ENCODE measurements at places on chromosomes 1 and 21.
A peak's percentile ranks its signal among the peaks of the same experiment; 100 is the strongest.

GRCh38 chr1:220013497-220013896 lies 32.8 kb downstream of the EPRS1 start:
- no peak for DNase-seq

- DNase-seq, result no peak
Measured at GRCh38 chr1:228838717-228839500, 103.6 kb downstream of the RHOU start.

GRCh38 chr1:15258833-15259621 lies 12.0 kb downstream of the FHAD1 start:
- DNase-seq, result no peak

- DNase-seq, result no peak
Measured at GRCh38 chr1:41345434-41346075, 15.7 kb upstream of the FOXO6 start.

- DNase-seq, result no peak
Measured at GRCh38 chr1:112516141-112516540, 7.4 kb downstream of the WNT2B start.

- DNase-seq, result no peak
Measured at GRCh38 chr21:39715804-39716397, 29.1 kb upstream of the IGSF5 start.

DNA sequence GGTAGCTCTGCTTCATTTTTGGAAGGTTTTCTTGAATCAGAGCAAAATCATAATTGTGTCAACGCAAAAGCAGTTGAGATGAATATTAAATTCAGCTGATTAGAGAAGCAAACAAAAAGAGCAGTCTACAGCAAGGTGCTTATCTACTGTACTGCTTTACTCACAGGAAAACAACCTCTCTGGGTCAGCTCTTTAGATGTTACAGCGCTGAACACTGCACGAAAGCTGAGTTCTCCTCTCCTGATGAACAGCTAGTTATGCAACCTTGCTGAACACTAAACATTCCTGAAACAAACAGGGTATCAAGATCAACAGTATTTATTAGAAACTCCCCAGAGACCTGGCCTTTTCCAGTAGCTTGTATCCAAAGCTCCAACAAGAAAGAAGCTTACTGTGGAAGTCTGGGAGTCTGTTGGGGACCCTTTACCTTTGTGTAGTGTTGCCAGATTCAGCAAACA lies 41.3 kb downstream of the TBCE start:
- no peak for DNase-seq

- DNase-seq, result peak; percentile 65
Measured at GRCh38 chr1:31798433-31799195, 17.2 kb downstream of the SPOCD1 start.

- DNase-seq, result peak; percentile 61
Measured at GRCh38 chr1:2593251-2593878, 6.8 kb downstream of the PRXL2B start.

- DNase-seq, result peak; percentile 51
Measured at GRCh38 chr21:44441581-44442265, 13.6 kb upstream of the LRRC3 start.

DNA sequence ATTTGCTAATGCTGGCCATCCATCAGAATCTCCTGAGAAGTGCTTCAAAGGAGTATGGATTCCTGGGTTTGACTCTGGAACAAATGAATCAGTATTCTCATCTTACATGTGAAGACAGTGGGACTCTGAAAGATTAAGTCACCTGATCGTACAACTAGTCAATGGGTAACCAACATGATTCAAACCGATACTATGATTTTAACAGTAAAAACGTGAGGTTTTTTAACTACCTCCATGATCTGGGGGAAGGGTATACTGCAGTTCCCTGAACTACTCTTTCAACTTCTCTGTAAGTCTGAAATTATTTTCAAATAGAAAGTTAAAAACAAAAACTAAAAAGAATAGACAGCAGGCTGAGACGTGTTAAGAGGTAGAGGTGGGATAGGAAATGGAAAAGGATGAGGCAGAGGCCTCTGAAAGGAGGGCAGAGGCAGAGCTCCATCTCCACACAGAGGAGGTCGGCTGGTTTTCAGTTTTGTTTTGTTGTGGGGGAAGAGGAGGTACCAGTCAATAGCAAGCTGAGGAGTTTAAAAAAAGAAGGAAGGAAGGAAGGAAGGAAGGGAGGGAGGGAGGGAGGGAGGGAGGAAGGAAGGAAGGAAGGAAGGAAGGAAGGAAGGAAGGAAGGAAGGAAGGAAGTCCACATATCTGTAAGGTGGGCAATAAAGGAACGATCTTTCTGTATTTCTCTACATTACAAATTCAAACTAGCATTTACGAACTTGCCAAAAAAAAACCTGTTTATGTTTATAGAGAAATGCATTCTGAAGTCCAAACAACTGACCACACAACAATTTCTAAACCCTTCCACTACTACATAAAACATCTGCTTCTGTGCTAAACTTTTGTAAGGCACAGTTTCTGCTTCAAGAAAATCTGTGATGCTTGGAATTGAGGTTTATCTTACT lies 213.1 kb downstream of the RERE start:
- no peak for DNase-seq

- DNase-seq, result no peak
Measured at GRCh38 chr1:43021547-43022474, 63.1 kb upstream of the SLC2A1 start.

DNA sequence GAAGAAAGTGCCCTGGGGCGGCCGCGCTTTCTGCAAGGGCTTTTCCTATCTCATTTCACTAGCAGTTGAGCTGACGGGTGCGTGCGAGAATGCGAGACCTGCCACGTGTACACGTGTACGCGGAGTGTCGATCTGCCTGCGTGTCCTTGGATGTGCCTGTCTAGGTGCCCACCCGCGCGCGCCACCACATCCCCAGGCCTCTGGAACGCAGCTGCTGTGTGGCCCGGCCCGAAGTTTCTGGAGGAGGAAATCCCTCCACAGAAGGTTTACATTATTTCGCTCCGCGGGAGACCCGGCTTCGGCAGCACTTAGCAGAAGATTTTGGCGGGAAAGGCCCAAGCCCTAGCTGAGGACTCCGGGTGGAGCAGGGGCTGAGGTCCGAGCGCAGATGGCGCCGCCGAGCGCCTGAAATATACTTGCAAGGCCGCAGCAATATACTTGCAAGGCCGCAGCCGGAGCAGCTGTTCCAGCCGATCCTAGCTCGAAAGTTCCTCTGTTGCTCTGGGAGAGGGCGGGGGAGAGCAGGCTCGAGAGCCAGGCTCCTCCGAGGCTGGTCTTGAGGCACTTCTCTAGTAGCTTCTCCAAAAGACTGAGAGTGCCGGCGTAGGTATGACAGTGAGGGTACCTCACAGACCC lies 3.9 kb downstream of the TBX15 start:
- peak; percentile 81 for DNase-seq

DNA sequence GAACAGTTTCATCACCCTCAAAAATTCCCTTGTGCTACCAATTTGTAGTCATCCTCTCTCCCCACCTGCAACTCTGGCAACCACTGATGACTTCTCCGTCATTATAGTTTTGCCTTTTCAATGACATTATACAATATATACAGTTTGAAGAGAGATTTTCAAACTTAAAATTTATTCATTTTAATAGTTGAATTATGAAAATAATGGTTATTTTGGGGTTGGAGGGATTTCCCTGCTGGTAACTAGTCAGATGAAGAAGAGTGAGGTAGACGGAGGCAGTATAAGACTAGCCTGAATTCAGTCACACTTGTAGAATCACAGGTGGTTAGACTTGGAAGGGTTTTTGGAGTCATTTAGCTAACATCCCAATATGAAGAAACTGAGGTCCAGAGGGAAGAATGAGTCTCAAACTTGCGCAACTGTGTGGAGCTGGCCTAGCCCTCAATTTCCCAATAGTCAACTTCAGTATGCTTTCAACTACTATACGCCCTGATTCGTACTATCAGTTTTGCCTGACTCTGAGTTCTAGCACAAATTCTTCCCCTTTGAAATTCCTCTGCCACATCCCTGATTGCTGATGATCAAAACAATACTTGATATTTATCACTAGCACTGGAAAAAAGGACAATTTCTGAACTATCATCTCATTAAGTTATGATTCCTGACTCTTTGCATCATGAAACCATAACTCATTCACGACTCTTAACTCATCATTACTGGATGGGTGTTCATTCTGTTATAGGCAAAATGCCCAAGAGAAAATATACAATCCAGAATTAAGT lies 54.2 kb downstream of the VANGL2 start:
- no peak for DNase-seq

- no peak for DNase-seq
Measured at GRCh38 chr1:222582099-222582774, 7.5 kb downstream of the TAF1A start.

GRCh38 chr1:46081619-46082018 lies 50.8 kb downstream of the PIK3R3 start:
- DNase-seq, result no peak

GRCh38 chr1:153365696-153366095 lies 8.0 kb downstream of the S100A9 start:
- no peak for DNase-seq

- no peak for DNase-seq
Measured at GRCh38 chr1:187641907-187642306, 813.2 kb downstream of the PLA2G4A start.

DNA sequence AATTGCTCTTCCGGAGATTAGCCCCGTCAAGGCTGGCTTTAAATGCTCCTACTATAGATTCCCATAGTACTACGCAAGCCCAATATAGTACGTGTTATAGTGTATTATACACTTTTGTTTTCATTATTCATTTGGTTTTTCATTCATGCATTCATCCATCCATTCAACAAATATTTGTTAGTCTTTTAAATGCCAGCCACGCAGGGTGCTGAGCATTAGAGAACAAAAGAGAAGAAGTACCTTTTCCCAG lies 513 bp upstream of the RAB3GAP2 start:
- DNase-seq, result no peak

DNA sequence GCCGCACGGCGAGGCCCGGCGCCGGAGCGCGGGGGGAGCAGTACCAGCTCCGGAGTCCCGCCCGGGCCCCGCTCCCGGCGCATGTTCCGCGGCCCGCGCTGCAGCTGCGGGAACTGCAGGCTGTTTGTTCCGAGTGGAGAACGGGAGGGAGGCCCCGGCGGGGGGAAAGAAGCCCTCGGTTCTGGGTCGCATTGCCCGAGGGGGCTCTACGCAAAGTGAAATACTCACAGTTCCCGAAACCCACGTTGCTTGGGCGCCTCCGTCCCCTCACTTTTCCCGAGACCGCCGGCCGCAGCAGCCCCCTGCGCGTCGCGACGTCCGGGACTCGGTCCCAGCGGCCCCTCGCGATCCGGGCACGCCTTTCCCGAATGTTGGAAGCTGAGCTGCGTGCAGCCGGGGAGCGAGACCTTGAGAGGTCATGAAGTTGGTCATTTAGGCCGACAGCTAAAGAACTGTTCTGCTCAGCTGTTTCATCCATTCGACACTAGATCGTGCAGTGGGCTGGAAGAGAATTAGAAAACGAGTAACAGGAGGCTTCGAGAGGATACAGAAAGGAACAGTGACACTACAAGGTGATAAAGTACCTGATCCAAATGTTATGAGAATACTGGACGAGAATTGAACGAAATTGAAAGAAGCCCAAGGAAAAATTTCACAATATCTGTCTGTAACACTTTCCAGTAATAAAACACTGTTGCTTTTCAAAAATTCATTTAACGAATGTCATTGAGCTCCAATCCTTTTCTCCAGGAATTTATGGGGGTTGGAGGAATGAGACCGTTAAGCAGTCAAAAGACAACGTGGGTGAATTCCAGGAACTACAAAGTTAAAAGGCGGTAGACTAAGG lies 657 bp upstream of the LIN9 start:
- DNase-seq, result no peak

- DNase-seq, result no peak
Measured at GRCh38 chr1:84743896-84744295, 53.6 kb upstream of the SSX2IP start.

- DNase-seq, result no peak
Measured at GRCh38 chr1:15322648-15323350, 75.8 kb downstream of the FHAD1 start.

- DNase-seq, result no peak
Measured at GRCh38 chr1:245800901-245801605, 646.3 kb downstream of the KIF26B start.

DNA sequence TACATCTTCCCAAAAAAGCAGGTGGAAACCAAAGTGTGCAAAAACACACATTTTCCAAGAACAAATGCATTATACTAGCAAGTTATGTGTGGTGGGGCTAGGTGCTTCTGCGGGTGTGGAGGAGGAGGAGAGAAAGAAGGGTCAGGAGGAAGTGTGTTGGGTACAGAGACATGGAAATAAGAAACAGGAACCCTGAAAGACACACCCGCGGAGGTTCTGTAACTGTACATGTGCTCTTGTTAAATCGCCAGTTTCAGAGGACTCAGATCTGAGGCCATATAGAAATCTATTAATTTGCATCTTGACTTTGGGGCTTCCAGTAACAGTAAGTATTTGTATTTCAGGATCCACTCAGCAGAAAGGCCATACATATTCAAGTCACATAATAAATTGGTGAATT lies 30.9 kb downstream of the ERG start:
- no peak for DNase-seq

GRCh38 chr21:26948194-26948593 lies 18.7 kb downstream of the ADAMTS5 start:
- DNase-seq, result no peak

DNA sequence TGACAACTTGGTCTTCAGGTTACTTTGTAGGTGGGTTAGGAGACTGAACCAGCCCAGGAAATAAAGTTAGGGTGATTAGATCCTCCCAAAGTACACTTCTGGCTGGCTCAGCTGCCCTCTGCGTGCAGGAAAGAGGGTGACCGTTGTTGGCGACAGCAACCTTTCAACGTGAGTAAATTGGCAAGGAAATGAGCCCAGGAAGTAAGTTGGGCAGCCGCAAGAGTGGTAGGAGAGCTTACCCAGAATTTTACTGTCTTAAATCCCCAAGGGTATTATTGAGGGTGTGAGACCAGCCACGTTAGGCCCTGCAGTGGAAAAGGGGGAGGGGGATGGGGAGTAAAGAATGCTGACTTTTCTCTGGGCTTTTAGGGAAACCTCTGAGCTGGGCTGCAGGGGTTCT lies 1.6 kb downstream of the TENT5C start:
- no peak for DNase-seq

DNA sequence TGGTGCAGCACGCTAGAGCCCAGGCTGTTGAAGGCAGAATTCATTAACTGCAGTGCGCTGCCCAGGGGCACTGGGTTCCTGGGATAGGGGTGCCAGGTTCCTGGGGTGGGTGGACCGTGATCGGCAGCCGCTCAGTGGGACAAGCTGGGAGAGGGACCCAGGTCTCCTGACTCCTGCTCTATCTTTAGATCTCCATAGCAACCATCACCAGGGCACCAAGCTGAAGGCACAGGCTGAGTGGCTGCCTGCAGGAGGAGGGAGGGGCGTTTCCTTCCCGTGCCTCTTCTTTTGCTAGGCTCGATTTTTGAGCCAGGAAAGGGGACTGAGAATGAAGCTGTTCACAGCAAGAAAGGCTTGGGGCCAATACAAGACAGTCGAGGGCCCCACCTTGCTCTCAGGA lies 20.9 kb upstream of the CDCP2 start:
- DNase-seq, result no peak

GRCh38 chr21:36089946-36090345 lies 20.1 kb downstream of the CBR1 start:
- no peak for DNase-seq

GRCh38 chr1:231219422-231220401 lies 21.3 kb upstream of the GNPAT start:
- no peak for DNase-seq

GRCh38 chr1:157219600-157219999 lies 81.4 kb upstream of the ETV3 start:
- DNase-seq, result no peak

- DNase-seq, result no peak
Measured at GRCh38 chr1:84930831-84931230, 37.8 kb upstream of the LPAR3 start.
